ENCODE measurements at places on chromosomes 6 and 20. TPM values are rescaled to one million over a fixed set of nuclear protein-coding genes. Genes with fewer than 3 reads are reported as not detected.

The MEI4 gene
- total RNA-seq: not detected

The DEFB112 gene
- total RNA-seq: not detected

The ARFGEF3 gene
- total RNA-seq: 8.2 TPM

The TLDC2 gene
- not detected for total RNA-seq

The PREX1 gene
- total RNA-seq: 115 TPM

The TRAM2 gene
- 61.2 TPM for total RNA-seq

The FAM209A gene
- not detected for total RNA-seq

The SOBP gene
- total RNA-seq: 2.6 TPM

The TMEM217 gene
- 15.5 TPM for total RNA-seq

The PRRT1 gene
- total RNA-seq: not detected

All from pulmonary artery endothelial cell (primary cell).